ENCODE measurements at places on chromosomes 6 and 20.

GRCh38 chr20:52434041-52434425, 242.5 kb upstream of the ZFP64 start:
- no peak for DNase-seq

- no peak for DNase-seq
Measured at GRCh38 chr6:9520417-9521151, 894.3 kb downstream of the TFAP2A start.

DNA sequence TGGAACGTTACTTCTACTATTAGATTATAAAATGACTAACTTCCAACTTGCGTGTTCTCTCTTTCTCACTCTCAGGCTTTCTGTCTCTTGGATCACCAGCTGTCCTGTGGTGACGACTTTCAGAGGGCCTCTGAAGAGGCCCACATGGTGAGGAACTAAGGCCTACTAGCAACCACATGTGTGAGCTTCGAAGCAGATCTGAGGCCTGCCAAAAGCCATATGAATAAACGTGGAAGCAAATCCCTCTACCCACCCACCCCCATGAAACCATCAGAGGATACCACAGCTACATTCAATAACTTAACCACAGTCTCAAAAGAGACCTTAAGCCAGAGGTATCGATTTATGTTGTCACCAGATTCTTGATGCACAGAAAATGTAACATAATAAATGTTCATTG, 13.5 kb upstream of the BMP5 start:
- no peak for DNase-seq

DNA sequence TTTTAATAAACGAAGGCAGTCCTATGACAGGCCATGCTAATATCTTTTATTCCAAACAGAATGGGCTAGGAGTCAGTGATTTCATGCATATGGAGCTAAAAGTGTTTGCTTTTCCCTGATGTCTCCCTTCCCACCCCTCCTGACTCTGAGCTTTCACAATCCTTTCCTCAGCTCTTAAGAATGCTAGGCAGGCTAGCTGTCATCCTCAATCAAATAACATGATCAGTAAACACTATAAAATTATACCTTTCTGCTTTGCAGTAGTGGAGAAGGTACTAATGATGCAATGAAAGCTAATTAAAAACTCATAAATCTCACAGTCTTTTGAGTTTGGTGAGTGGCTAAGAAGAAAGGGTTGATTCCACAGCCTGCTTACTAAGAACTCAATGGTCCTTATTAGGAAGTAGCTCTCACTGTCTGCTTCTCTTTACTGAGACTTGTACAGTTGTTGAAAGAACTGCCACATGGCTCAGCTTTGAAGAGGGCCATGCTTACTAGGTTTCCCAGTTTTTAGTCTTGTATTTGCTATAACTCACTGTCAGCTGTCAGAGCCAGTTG, 250.9 kb upstream of the JAG1 start:
- DNase-seq = no peak

GRCh38 chr6:33847867-33848266, 44.1 kb upstream of the MLN start:
- no peak for DNase-seq

DNA sequence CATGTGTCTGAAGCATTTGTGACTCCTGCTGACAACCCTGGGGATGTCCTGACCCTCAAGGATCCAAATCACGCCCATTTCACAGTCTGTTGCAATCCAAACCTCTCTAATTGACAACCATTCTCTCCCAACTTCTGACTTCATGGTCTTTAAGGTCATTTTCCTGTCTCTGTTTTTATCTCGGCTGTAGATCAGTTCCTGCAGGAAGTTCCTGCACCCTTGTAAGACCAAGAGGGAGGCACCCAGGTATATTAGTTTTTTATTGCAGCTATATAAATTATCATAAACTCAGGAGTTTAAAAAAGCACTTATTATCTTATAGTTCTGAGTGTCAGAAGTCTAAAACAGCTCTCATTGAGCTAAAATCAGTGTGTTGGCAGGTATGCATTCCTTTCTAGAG, 166.8 kb downstream of the BTBD3 start:
- DNase-seq = no peak

- DNase-seq = no peak
Measured at GRCh38 chr20:3616250-3616649, 46.9 kb downstream of the GFRA4 start.

Measured in cortex of kidney (tissue), 1 donor.